ENCODE measurements at places on chromosomes 12 and 14. TPM values are rescaled to one million over a fixed set of nuclear protein-coding genes. Genes with fewer than 3 reads are reported as not detected.

Gene CFL2
- polyA plus RNA-seq, result 79.6 TPM

Gene CRIP2
- 121 TPM for polyA plus RNA-seq

Gene LTBR
- polyA plus RNA-seq, result 64.9 TPM

Gene TMED8
- polyA plus RNA-seq, result 21.1 TPM

Gene NAB2
- 51.3 TPM for polyA plus RNA-seq

Gene RAD9B
- 1.1 TPM for polyA plus RNA-seq

Gene PIK3C2G
- 5.5 TPM for polyA plus RNA-seq

Gene NID2
- polyA plus RNA-seq, result 103 TPM

Gene KLC1
- polyA plus RNA-seq, result 89.3 TPM

Gene ARHGDIB
- polyA plus RNA-seq, result 59.6 TPM

Gene TAS2R7
- polyA plus RNA-seq, result not detected

Gene ANKS1B
- polyA plus RNA-seq, result 3.7 TPM

Gene CLEC6A
- 0.11 TPM for polyA plus RNA-seq

DNA sequence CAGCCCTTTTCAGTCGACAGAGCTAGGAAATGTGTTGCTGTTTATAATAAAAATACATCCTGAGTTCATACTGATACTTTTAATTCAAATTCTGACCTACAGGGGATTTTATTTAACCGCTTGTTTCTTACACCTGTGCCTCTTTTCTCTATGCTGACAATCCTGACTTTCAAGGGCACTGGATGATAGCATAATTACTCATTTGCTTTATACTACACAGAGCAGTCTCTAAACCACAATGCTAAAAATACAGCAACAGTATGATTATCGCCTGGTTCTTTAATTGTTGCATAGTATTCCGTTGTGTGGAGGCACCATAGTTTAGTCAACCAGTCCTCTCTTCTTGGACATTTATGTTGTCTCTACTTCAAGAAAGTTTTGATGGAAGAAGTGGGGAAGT lies 372.9 kb downstream of the DPF3 start:
- no peak for DNase-seq

GRCh38 chr14:95006051-95006450 lies 151.3 kb downstream of the DICER1 start:
- no peak for DNase-seq

GRCh38 chr14:24840204-24840893 lies 206.4 kb upstream of the GZMB start:
- DNase-seq, result no peak

- no peak for DNase-seq
Observed at GRCh38 chr12:76798864-76799263, 34.9 kb downstream of the ZDHHC17 start.

GRCh38 chr12:46214668-46215436 lies 54.0 kb downstream of the SLC38A1 start:
- DNase-seq, result no peak

DNA sequence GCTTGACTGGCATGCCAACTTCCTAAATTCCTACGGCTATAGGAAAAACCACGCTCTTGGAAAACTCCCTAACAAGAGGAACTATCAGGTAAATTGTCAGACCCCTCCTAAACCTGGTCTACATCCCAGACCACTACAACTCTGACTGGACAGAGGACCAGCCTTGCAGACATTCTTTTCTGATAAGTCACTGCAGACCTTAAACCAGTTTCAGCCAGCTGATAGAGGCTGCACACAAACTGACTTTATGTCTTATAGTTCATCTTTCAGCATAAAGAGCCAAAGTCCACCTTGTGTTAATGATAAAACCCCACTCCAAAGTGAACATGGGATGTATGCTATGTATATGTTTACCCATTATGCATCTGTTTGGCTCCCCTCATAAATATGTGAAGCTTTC lies 166.6 kb downstream of the KTN1 start:
- no peak for DNase-seq

DNA sequence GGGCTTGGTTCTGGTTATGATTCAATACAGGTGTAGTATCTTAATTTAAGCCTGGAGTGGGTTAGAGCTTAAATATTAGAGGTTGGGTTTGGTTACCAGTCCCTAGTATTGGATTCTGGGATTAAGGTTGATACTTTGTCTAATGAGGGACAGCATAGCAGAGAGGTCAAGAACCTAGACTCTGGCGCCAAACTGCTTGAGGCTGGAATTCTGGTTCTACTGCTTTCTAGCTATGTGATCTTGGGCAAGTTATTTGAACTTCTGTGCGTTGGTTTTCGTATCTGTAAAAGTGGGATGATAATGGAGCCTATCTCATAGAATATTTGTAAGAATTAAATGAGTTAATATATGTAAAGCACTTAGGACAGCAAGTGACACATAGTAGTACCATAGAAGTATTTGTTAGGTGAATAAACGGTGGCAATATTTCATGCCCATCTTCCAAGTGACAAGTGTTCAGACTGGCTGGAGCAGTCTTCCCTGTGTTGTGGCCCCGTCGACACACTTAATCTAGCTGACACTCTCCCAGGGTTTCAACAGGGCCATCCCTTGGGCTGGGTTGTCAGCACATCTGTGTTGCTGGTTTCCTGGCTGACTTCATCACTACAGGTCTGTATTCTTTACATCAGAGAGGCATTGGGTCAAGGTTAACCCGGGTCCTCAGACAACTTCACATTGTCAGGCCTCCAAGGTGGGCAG lies 3.0 kb downstream of the ENDOU start:
- no peak for DNase-seq

GRCh38 chr12:47941475-47941780 lies 22.0 kb upstream of the TMEM106C start:
- DNase-seq, result no peak

- peak; percentile 52 for DNase-seq
Observed at GRCh38 chr12:19965196-19966038, 402.9 kb upstream of the PDE3A start.

GRCh38 chr14:97039717-97040363 lies 242.7 kb downstream of the VRK1 start:
- no peak for DNase-seq

DNA sequence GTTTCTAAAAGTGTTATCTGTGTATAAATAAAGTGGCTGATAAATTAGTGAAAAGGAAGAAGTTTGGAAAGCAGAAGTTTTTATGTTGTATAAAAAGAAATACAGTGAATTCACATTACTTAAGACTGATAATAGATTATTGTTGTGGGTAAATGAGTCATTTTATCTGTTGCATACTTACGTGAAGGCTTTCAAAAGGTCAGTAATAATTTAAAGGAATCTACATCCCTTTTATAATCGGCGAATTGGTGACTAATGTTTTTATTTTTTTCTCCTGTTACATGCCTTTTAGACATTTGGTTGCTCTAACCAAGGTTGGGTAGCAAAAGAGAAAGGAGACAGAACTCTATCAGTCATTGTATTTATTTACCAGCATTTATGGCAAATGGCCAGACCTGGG lies 155.9 kb downstream of the SLC41A2 start:
- no peak for DNase-seq

DNA sequence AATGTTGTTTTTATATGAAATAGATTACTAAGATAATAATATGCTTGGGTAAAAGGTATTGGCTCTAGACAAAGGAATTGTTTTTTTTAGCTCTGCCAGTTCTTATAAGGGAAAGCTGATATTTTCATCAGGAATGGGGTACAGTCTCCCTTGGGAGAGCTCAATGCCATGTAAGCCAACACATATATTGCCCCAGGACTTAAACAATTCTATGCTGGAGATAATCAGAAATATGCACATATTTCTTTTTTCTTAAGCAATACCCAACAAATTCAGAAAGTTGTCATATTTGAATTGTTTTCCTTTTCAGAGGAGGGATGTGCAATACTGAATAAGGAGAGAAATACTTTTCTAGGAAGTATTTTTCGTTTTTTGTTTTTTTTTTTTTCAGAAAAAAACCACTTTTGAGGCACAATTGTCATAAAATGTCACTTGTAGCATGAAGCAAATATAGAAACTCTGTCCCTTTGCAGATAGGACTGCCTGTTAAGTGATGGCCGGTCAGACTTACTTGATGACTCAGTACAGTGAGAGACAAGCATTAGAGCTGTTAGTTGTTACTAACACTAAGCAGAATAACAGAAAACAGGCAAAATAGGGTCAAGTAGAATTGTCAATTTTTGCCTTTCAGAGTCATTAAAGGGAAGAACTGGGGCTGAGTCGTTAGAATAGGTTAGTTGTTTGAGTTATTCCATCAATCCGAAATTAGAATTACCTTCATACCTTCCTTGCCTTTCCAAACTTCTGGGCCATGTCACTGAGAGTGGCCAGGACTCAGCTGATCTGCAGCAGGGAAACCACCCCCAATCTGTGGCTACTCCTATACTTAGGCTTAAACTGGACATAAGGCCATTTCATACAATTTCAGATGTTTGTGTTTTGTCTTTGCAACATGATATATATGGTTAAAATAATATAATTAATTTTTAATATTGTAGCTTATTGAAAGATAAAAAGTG lies 168.1 kb downstream of the SLC38A4 start:
- DNase-seq, result no peak

- no peak for DNase-seq
Observed at GRCh38 chr14:36988989-36989388, 183.4 kb downstream of the SLC25A21 start.

- DNase-seq, result no peak
Observed at GRCh38 chr12:3951380-3952135, 78.4 kb upstream of the PARP11 start.

DNA sequence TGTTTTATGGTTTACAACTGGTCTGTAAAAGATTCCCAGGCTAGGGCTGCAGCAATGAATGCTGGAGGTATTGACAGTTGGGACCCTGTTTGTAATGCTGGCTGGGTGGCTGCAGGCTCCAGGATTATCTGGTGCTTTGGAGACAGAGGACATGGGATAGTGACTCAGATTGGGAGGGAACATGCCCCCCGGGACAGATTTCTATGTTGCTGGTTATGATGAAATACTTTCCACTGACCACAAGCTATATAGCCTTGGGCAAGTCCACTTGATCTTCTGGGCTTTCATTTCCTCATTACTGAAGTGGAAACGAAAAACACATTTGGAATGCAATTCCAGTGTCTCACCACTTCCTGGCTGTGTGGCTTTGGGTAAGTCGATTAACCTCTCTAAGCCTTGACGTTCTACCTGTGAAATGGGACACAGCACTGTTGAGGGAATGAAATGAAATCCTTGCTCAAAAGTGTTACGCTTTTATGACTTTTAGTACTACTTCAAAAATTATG lies 6.3 kb upstream of the TPCN1 start:
- no peak for DNase-seq

GRCh38 chr12:47236109-47236714 lies 156.5 kb upstream of the AMIGO2 start:
- no peak for DNase-seq

GRCh38 chr12:113396828-113397496 lies 6.7 kb downstream of the SDS start:
- DNase-seq, result no peak

GRCh38 chr12:108921946-108922345 lies 42.1 kb downstream of the DAO start:
- no peak for DNase-seq

GRCh38 chr14:48973151-48973550 lies 613.0 kb downstream of the RPS29 start:
- DNase-seq, result no peak

GRCh38 chr14:69666690-69667211 lies 55.4 kb downstream of the SUSD6 start:
- no peak for DNase-seq

DNA sequence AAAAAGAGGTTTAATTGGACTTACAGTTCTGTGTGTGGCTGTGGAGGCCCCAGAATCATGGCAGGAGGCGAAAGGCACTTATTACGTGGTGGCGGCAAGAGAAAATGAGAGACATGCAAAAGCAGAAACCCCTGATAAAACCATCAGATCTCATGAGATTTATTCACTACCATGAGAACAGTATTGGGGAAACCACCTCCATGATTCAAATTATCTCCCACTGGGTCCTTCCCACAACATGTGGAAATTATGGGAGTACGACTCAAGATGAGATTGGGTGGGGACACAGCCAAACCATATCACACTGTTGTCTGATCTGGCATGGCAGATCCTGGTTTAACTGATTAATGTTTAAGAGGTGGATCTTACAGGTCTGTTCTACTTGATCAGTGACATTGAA lies 5.6 kb downstream of the DDX47 start:
- DNase-seq, result no peak

DNA sequence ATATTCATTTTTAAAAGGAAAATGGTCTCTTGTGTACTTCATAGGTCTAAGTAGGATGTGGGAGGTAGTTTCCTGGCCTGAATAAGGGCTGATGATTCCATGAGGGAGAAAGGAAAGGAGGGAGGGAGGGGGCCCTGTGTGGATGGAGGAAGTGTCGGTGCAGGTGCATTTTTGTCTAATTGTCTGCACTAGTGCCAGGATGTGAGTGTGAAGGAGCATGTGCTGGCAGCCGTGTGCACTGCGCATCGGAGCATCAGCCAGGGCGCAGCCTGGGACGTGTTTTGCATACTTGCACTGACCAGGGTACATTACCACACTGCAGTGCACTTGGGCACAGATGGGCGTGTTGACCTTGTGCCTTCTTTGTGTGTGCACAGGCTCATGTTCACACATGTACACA lies 29.2 kb downstream of the SMUG1 start:
- no peak for DNase-seq

- no peak for DNase-seq
Observed at GRCh38 chr12:112828541-112828940, 37.0 kb downstream of the RPH3A start.

GRCh38 chr12:99695050-99695449 lies 47.5 kb downstream of the GARIN6 start:
- no peak for DNase-seq

All from right renal pelvis (tissue), 4 donors.